Aorta (tissue), 5 donors: ENCODE measurements at places on chromosomes 12 and 14. TPM values are rescaled to one million over a fixed set of nuclear protein-coding genes. Genes with fewer than 3 reads are reported as not detected.

Gene RPGRIP1
- total RNA-seq: 2.3 TPM

Gene MYH6
- not detected for total RNA-seq

Gene TMED10
- total RNA-seq: 249 TPM

Gene LMO3
- 28.2 TPM for total RNA-seq

Gene CCDC197
- 0.60 TPM for total RNA-seq

Gene TMEM117
- 10.6 TPM for total RNA-seq

Gene NR1H4
- not detected for total RNA-seq

Gene AKAP5
- total RNA-seq: 2.8 TPM

Gene BBOF1
- 4.6 TPM for total RNA-seq

Gene B4GALNT1
- 6.5 TPM for total RNA-seq

Gene DHH
- total RNA-seq: 3.6 TPM

Gene OTOGL
- total RNA-seq: 0.62 TPM

Gene TTC9
- 2.9 TPM for total RNA-seq

Gene SIRT4
- 1.6 TPM for total RNA-seq

Gene LIN7A
- total RNA-seq: 5.7 TPM

Gene EIF2B1
- total RNA-seq: 34.9 TPM

Gene TSPAN19
- not detected for total RNA-seq

Gene NUDT14
- 29.9 TPM for total RNA-seq

Gene SMIM41
- total RNA-seq: 0.84 TPM

Gene AMDHD1
- 0.51 TPM for total RNA-seq

Gene EIF2S3B
- 0.69 TPM for total RNA-seq

Gene LHX5
- not detected for total RNA-seq

Gene MOK
- total RNA-seq: 10.0 TPM

Gene KCNK13
- 0.48 TPM for total RNA-seq

Gene TEX52
- total RNA-seq: not detected

Gene BHLHE41
- total RNA-seq: 12.0 TPM

Gene TNFAIP2
- 87.3 TPM for total RNA-seq

Gene KRT83
- total RNA-seq: not detected

Gene NGDN
- total RNA-seq: 34.5 TPM

Gene HOXC12
- 0.45 TPM for total RNA-seq

Gene FSCB
- not detected for total RNA-seq

Gene RACGAP1
- 10.1 TPM for total RNA-seq

Gene PIWIL1
- not detected for total RNA-seq

Gene PAPLN
- 5.8 TPM for total RNA-seq

Gene EGLN3
- 23.9 TPM for total RNA-seq

Gene DCTN2
- 122 TPM for total RNA-seq

Gene A2M
- total RNA-seq: 2,139 TPM

Gene KRT76
- total RNA-seq: not detected

Gene RERG
- total RNA-seq: 70.5 TPM
